Stimulated activated CD8-positive, alpha-beta memory T cell treated with anti-CD3 and anti-CD28 coated beads, Interleukin-15, amount 100 ng/mL, for 48 hours (primary cell): ENCODE measurements at places on chromosomes 6 and 20.

DNA sequence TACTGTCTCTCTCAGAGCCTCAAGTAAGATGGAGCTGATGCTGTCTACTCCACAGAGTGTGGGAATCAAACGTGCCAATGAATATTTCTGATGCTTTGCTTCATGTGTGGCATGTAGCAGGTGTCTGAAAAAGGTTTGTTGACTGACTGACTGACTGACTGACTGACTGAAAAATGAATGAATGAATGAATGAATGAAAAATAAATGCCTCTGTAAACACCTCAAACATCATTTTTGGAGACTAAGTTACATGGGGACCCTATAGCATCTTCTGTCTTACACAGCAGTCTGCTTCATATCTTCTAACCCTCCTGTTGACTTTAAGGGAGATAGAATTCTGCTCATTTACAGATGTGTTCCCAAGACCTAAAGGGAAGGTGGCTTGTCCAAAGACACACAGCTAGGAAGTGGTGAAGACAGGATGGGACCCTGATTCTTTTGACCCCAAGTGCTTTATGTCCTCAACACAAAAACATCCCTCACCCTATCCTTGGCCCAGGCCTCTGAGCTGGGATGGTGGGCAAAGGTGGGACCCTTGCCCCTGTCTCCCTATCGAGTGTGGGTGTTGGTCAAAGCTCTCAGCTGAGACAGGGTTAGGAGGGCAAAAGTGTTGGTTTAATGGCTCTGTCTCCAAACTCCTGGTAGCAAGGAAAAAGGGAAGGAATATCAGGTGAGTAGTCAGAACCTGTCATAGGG lies 104.4 kb downstream of the TOX2 start:
- DNase-seq: no peak

GRCh38 chr6:12957321-12958051 lies 240.9 kb downstream of the PHACTR1 start:
- no peak for DNase-seq

DNA sequence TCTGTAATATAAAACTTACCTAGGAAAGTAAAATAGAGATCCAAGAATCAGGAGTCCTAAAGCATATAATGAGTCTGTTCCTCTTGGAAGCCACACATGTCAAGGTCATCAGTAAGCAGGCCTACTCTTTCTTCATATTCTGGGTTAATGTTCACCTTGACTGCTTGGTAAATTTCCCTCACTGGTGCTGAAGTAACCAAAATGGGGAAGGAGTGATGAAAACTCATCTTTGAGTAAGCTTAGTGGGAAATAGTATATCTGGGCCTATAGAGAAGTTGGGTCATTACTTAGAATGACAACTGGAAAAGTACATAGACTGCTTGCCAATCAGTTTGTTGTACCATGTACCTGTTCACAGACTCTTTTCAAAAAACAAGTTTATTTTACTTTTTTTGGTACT lies 6.6 kb downstream of the TSPYL4 start:
- no peak for DNase-seq

GRCh38 chr20:10501402-10501801 lies 66.3 kb downstream of the SLX4IP start:
- no peak for DNase-seq

DNA sequence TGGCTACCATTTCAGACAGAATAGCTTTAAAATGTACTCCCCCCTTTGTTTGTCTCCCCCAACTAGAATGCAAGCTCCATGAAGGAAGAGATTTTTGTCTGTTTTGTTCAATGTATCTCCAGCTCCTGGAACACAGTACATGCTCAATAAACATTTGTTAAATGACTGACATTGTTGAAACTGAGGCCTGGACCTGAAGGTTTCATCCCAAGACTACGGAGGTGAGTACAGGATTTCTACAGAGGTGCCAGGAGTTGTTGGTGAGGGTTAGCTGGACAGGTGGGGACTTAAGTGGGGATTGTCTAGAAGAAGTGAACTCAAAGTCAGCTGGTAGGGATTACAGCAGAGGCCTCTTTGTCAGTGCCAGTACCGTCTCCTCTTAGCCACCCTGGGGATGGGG lies 19.4 kb downstream of the VEGFA start:
- DNase-seq: no peak

DNA sequence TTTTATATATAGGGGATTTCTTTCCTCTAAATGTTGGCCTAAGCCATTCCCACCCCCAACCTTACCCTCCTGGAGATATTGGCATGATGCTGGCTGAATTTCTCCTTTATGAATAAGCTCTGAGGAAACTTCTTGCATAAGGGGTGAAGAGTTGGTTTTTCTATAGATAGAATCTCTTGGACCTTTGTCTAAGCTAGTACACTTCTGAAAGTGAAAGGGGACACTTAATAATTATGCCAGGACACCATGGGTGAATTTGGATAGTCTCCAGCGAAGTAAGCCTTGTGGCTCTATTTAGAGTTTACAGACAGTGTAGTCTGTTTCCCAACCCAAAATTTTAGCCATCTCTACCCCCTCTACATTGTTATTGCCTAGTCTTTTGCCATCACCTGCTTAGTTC lies 27.1 kb upstream of the FABP7 start:
- DNase-seq: no peak
